ENCODE measurements at places on chromosomes 6 and 20.

DNA sequence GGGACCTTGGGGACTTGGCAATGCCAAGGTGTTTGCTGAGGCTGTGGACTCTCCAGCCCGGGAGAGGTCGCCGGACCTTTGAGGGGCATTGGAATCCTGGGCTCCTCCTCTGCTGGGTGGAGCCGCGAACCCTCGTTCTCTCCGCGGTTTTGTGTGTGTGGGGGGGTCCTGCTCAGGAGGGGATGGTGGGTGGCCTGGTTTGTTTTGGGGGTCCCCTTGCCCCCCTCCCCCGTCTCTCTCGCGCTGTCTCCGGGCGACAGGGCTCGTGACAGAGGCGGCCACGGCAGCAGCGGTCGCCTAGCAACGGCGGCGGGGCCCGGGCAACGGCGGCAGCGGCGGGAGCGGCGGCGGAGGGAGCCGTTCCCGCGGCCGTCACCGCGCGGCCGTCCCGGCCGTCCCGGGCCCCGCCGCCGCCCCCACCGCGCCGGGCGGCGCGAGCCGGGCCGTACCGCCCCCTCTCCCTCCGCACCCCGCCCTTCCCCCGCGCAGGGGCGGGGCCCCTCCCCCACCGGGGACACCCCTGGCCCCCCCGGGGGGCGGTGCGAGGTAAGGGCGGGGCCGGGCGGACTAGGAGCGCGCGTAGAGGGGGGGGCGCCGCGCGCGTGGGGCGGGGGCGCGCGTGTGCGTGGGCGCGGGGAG lies 7.8 kb downstream of the SYNGAP1 start:
- peak; percentile 59 for DNase-seq

GRCh38 chr6:34390531-34391472 lies 1.7 kb downstream of the NUDT3 start:
- peak; percentile 20 for DNase-seq

DNA sequence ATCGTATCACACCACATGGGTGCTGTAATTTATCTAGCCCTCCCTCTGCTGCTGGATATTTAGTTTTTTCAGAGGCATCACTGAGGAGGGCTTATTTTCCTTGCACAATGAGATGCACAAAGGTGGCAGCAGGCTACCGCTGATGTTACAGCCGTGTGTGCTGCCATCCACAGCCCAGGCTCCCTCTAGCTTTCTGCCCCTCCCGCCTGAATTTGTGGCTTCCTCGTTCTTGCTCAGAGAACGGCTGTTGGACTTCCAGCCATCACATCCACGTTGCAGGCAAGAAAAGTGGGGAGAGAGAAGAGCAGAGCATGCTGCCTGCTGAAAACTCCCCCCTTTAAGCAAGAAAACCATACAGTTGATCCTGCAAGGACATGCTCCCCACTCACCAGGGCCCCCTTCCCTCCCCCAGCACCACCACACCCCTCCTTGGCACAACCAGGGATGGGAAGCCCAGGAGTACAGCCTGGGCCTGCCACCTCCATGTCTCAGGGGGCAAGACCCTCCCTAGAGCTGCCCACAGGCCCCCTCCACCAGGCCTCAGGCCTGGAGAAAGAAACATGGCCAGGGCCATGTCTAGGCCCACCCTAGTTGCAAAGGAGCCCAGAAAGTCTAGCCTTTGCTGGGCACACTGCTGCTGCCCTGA lies 102.6 kb downstream of the MRPL14 start:
- no peak for DNase-seq

DNA sequence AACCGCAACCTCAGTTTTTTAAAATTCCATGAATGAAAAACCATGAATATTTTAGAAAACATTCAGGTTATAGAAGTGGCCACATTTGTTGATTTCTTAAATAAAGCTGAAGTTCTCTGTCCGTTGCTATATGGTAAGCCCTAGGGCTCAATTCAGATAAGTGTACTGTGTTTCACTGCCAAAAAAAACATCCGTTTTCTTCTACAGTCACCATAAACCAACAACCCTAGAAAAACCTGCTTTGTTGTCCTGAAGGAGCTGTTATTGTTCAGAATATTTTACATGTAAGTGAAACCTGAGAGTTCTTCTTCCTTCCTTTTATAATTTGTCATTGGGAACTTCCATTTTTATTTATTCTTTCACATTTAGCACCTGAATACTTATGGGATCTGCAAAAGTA lies 274.1 kb downstream of the TFAP2A start:
- DNase-seq = no peak

- DNase-seq = no peak
These were observed 244.1 kb downstream of the PTPRK start for GRCh38 chr6:128276311-128276710.

DNA sequence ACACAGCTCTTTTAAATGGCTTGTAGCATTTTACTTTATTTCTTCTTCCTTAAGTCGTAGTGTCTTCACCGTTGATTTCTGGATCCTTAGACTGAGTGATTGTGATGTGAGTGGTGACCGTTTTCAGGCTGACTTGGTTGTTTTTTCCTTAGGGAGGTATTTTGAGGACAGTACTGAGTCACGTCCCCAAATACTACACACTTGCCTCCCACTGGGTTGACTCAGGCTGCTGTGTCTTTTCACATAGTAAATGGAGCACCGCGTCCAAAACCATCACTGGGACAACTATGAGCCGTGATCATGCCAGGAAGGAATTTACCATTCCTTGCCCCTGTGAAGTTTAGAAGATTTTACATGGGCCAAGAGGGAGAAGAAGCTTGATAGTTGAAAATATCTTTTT lies 174.1 kb downstream of the FARS2 start:
- no peak for DNase-seq

GRCh38 chr6:116280161-116280932 lies 617 bp upstream of the TSPYL1 start:
- DNase-seq = peak; percentile 61

- DNase-seq = no peak
These were observed 17.2 kb upstream of the MDGA1 start for GRCh38 chr6:37714836-37715420.

DNA sequence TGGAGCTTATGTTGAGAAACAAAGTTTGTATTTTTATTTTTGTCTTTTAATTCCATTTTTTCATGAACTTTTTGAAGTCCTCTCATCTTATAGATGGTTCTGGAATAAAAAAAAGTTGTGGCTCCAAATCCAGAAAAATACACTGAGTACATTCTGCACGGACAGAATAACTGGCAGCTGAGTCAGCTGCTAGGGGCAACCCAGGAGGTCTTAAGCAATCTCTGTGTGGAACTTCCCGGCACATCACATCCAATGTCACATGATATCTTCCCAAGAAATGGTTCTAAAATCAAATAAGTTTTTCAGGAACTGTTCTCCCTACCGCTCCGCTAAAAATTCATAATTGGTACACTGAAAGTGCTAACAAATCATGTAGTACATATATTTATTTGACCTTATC lies 29.8 kb downstream of the SLC13A3 start:
- DNase-seq = no peak

DNA sequence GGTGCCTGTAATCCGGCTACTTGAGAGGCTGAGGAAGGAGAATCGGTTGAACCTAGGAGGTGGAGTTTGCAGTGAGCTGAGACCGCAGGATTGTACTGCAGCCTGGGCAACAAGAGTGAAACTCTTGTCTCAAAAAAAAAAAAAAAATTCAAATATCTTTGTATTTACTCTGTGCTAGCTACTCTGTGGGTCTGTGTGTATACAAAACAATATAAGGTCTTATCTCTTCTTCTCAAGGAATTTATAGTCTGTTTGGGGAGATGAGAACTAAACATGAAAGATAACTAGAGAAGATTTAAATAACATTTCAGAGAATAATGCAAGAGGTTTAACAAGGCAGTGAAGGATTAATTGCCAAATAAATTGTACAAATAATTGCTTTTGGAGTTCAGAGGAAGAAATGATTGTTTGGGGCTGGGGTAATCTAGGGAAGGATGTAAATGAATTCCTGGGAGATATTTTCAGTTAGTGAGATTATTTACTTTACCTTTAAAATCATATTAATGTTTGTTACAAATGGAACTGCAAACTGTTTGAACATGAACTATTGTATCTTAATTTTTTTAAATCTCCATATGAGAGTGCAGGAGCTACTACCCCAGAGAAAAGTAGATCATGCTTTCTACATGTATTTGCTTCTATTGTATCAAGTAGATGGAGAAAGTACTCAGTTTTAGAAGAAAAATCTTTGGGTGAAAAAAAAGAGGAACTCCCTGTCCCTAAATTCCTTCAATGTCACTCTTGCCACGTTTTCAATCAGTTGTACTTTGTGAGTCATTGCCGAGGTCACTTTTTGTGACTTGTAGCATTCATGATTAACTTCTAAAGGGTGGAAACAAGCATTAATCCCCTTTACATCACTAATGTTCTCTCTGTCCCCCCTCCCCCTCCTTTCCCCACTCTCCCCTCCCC lies 39.0 kb downstream of the NCOA3 start:
- DNase-seq = peak; percentile 47

DNA sequence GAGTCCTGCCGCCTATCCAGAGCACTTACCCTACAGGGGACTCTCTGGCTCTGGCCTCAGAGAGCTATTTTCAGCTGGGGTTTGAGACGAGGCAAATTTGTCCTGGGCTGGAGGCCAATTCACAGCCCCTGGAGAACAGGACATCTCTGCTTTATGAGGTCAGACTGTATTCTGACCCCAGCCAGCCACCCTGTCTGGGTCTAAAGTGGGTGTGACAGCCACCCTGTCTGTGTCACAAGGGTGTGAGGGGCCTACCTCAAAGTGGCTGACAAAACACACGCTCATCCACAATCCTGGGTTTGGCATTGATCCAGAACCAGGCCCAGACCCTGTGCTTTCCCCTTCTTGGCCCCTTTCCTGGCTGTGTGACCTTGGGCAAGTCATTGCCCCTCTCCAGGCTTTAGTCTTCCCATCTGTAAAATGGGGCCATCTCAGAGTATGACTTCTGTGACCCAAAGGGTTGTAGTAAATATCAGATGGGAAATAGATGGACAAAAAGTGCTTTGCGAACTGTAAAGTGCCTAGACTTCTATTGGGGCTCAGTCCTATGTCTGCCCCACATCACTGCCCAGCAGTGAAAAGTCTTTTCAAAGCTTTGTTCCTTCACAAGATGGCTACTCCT lies 44.1 kb upstream of the TGM2 start:
- no peak for DNase-seq

- no peak for DNase-seq
These were observed 55.0 kb upstream of the PHACTR1 start for GRCh38 chr6:12661432-12662089.

- peak; percentile 34 for DNase-seq
These were observed 13.7 kb upstream of the FAM83C start for GRCh38 chr20:35305682-35306556.

- no peak for DNase-seq
These were observed 256.5 kb upstream of the NT5E start for GRCh38 chr6:85193339-85193738.

- DNase-seq = no peak
These were observed 15.0 kb upstream of the NKX2-2 start for GRCh38 chr20:21528870-21529269.

GRCh38 chr20:2709205-2709981 lies 16.8 kb downstream of the EBF4 start:
- DNase-seq = no peak

DNA sequence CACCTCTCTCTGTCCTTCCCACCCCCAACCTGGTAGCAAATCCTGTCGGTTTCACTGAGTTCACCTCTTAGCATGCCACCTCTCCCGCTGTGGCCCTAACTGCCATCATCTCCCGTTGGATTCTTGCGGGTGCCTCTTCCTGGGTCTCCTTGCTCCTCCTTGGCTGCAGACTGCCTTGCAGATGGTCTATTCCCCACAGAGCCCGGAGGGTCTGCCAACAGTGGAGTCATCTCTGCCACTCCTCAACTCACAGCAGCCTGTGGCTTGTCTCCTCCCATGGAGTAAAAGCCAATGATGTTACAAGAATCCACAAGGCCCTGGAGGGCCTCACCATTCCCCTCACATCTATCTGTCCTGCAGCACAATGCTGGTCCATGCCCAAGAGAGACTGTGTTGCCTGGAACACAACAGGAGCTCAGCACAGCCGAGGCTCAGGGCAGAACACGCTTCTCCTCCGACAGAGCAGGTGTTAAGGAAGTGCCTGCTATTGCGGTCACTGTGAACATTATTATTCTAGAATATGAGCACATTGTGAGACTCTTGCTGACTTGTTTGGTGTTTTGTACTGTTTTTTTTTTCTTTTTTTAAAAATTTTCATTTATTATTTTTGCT lies 241.8 kb upstream of the SULF2 start:
- no peak for DNase-seq

- DNase-seq = no peak
These were observed 108.0 kb upstream of the PDE7B start for GRCh38 chr6:135743476-135743875.

DNA sequence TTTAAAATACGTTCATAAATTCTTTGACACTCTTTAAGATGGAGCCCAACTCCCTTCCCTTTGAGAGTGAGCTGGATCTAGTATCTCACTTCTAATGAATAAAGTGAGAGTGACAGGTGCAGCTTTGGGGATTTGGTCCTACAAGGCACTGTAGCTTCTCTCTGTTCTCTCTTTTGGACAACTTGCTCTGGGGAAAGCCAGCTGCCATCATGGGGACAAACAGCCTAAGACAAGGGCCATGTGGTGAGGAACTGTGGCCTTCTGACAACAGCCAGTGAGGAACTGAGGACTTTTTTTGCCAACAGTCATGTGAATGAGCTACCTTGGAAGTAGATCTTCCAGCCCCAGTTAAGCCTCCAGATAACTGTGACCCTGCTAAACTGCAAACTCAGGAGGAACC lies 272.8 kb upstream of the AGPAT4 start:
- DNase-seq = no peak

DNA sequence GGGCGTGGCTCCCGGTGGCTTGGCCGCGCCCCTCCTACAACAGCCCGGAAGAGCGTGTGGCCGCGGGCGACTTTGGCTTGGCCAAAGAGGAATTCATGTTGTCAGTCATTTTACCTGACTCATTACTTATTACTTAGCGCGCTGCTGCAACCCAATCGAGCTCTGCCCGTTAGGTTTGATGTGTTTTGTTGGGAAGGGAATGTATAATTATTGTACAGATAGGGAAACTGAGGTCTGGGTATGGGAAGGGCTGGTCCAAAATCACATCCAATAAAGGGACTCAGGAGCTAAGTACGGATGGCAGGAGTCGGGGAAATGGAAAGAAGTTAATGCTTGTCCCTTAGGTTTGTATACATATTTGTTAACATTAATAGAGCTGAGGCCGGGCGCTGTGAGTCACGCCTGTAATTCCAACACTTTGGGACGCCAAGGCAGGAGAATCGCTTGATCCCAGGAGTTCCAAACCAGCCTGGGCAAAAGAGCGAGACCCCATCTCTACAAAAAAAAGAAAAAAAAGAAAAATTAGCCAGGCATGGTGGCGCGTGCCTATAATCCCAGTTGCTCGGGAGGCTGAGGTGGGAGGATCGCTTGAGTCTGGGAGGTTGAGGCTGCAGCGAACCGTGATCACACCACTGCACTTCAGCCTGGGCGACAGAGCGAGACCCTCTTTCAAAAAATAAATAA lies 639 bp upstream of the ZNF335 start:
- no peak for DNase-seq

Data from hematopoietic multipotent progenitor cell treated with erythropoietin and hydrocortisone succinate and interleukin-3 and kit ligand, for 8 days (in vitro differentiated cells).